ENCODE measurements at places on chromosomes 2 and 18.

DNA sequence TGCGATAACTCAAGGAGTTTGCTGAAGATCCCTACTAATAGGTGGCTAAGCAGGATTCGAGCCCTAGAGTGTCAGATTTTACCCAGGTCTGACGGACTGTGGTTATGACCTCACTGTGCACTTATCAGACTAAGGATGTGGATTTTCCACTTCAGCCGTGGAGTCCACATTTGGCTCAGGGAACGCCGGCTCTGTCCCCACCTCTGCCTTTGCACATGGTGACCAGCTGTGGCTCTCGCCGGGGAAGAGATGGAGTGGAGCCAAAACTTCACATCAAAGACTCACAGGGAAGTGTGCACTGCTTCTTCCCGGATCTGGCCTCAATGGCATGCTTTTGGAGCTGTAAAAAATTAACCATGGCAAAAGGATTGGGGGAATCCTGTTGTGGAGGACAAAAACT, 249.3 kb upstream of the APCDD1 start:
- no peak overlapping the region for H3K4me3 ChIP-seq
- no peak overlapping the region for H3K27ac ChIP-seq
- H3K27me3 ChIP-seq: no peaks in the 10 kb centered on the region

- no peaks in the 10 kb centered on the region for H3K36me3 ChIP-seq
- peaks cover 28% of the 10 kb centered on the region for H3K4me1 ChIP-seq
- no peak for DNase-seq
- peak overlapping the region; percentile 31 for H3K27ac ChIP-seq
Measured at GRCh38 chr18:2961821-2962220, 51.1 kb downstream of the LPIN2 start.

DNA sequence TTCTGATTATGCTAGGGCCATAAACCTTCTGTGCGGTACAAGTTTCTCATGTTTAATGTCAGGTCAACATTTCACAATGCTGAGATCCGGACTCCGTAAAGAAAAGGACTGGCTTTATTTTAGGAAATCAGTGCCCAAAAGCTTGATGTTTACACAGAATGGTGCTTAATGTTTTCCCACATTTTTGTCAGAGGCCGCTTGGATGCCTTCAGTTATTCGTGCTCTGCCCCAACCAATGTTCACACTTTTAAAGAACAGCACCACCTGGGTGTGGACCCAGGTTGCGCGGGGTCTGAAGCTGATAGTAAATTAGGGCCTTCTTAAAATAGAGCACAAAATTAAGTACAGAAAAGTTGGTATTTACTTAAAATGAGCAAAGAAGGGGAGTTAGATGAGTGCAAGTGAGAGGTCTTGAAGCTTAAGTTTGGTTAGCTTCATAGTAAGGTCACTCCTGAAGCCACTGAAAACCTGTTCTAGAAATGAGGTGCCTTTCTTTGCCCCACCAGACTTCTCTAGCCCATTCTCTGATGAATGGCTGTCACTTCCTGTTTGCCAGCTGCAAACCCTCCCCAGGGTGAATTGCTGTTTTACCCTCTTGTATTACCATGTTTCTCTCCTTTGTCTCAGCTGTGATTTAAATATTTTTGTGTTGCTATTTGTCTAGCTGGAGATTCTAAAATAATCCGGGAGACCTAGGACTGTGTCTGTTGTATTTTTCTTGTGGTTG, 20.5 kb downstream of the SLC3A1 start:
- H3K36me3 ChIP-seq: no peaks in the 10 kb centered on the region
- H3K4me1 ChIP-seq: peaks cover 15% of the 10 kb centered on the region
- no peak overlapping the region for H3K4me3 ChIP-seq
- H3K27me3 ChIP-seq: peaks cover 7% of the 10 kb centered on the region
- DNase-seq: no peak

DNA sequence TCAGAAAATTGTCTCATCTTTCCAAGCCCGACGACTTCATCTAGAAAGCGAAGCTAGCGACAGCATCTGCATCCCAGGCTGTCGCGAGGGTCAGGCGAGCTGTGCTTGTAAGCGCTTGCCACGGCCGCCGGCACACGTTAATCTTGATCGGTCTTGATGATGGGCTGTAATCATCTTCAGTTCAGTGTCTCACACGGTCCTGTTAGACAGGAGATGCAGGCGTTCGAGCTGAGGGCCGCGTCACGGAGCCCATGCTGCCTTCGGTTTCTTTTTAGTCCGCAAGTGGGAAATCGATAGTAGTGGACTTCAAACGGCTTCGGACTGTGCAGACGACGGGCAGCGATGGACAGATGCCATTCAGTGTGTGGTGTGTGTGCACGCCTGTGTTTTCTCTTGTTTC, 43.6 kb downstream of the ADI1 start:
- H3K27ac ChIP-seq: peak overlapping the region; percentile 44
- no peak for DNase-seq
- no peaks in the 10 kb centered on the region for H3K4me1 ChIP-seq
- H3K27me3 ChIP-seq: no peaks in the 10 kb centered on the region

- peaks cover 24% of the 10 kb centered on the region for H3K4me1 ChIP-seq
- no peak for DNase-seq
- no peaks in the 10 kb centered on the region for H3K36me3 ChIP-seq
- H3K27ac ChIP-seq: peak overlapping the region; percentile 43
- H3K27me3 ChIP-seq: no peaks in the 10 kb centered on the region
- H3K4me3 ChIP-seq: no peak overlapping the region
Measured at GRCh38 chr2:23596316-23596885, 211.4 kb downstream of the KLHL29 start.

DNA sequence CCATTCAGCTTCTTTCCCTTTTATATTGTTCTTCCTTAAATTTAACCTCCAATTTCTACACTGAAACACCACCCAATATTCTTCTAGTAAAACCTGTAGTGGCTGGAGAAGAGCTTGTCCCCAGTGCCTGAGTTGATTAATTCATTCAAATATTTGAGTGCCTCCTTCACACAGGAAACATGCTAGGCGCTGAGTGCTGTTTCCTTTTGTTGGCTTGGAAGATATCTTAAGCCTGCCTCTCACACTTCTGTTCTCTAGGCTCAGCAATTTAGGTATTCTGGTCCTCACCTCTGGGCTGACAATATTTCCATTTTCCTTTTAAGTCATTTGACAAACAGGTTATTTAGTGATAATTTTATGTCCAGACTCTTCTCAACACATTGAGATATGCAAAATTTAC, 185.4 kb downstream of the SETBP1 start:
- DNase-seq: no peak
- H3K27ac ChIP-seq: no peak overlapping the region
- no peaks in the 10 kb centered on the region for H3K27me3 ChIP-seq
- H3K36me3 ChIP-seq: no peaks in the 10 kb centered on the region
- no peak overlapping the region for H3K4me3 ChIP-seq

GRCh38 chr2:27123302-27124150, at the start of gene ABHD1:
TSS of gene ABHD1 (plus strand) at chr2:27123815. CDS start at chr2:27123949, 134 bp downstream.
- H3K36me3 ChIP-seq: no peaks in the 10 kb centered on the region
- H3K4me1 ChIP-seq: peaks cover under 1% of the 10 kb centered on the region
- H3K4me3 ChIP-seq: peak within 1 kb of the TSS; percentile 79
- DNase-seq: peak; percentile 59
- H3K27ac ChIP-seq: no peak within 1 kb of the TSS

- H3K36me3 ChIP-seq: no peaks in the 10 kb centered on the region
- H3K27ac ChIP-seq: peak overlapping the region; percentile 63
- DNase-seq: peak; percentile 47
- H3K27me3 ChIP-seq: no peaks in the 10 kb centered on the region
- no peak overlapping the region for H3K4me3 ChIP-seq
Measured at GRCh38 chr2:215833531-215834162, 179.7 kb downstream of the MREG start.

DNA sequence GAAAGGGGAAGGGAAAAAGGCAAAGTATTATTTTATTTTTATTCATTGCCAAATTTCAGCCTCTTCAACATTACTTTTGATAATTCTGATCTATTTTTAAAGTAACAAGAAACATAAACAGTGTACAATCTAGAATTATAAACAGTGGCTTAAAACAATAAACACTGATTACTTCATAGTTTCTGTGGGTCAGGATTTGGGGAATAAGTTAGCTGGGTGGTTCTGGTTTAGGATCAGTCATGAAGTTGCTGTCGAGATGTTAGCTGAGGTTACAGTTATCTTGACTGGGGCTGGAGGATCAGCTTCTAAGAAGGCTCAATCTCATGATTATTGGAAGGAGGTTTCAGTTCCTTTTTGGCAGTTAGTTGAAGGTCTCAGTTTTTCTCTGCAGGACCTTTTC, 109.2 kb downstream of the SCN2A start:
- no peak overlapping the region for H3K27ac ChIP-seq
- DNase-seq: no peak
- H3K36me3 ChIP-seq: no peaks in the 10 kb centered on the region
- H3K4me1 ChIP-seq: no peaks in the 10 kb centered on the region

DNA sequence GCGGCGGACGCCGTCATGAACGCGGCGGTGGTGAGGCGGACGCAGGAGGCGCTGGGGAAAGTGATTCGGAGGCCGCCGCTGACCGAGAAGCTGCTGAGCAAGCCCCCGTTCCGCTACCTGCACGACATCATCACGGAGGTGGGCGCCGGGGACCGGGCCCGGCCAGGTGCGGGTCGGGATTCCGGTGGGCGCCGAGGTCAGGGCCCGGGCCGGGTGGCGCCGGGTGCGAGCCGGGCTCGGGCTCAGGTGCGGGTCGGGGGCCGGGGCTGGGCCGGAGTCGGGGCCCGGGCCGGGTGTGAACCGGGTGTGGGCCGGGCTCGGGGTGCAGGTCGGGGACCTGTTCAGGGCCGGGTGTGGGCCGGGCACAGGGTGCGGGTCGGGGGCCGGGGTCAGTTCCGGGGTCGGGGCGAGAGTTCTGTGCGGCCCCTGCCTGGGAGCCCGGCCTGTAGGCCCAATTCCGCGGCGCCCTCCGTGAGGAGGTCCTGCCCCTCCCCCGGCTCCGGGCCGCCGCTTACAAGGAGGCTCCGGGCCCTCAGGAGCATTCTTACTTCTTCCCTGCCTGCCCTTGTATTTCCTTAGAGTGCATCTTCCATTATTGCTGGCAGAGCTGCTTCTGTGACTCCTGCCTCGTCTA, 447 bp downstream of the TRAF3IP1 start:
- peak; percentile 46 for DNase-seq
- no peak overlapping the region for H3K27ac ChIP-seq
- no peaks in the 10 kb centered on the region for H3K4me1 ChIP-seq

GRCh38 chr18:62164855-62165487, 21.9 kb downstream of the PIGN start:
- H3K27ac ChIP-seq: no peak overlapping the region
- no peak for DNase-seq
- no peaks in the 10 kb centered on the region for H3K36me3 ChIP-seq
- H3K4me3 ChIP-seq: no peak overlapping the region

DNA sequence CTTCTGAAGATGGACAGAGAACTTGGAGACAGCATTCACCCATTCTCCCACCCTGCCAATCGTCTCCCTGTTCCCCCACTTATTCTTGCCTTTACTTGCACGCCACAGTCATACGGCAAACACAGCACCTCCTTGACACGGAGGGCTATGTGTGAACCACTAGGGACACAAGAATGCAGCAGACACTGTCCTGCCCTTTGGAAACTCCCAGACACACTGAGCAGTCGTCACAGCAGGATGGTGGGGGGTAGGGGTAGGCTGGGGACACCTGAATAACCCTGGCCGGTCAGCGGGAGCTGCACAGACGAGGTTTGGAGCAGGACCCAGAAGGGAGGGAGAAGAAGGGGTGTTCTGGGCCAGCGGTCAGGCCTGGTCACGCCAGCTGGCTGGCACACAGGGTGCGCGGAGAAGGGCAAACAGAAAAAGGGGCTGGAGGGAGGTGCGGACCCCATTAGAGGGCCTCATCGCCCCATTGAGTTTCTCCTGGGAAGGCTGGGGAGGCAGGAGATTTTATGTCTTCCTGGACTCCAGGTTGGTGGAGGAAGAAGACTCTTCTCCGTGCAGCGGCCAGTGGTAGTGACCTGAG, 40.0 kb upstream of the FOSL2 start:
- DNase-seq: no peak
- peak overlapping the region; percentile 68 for H3K27ac ChIP-seq
- no peaks in the 10 kb centered on the region for H3K27me3 ChIP-seq
- no peak overlapping the region for H3K4me3 ChIP-seq

DNA sequence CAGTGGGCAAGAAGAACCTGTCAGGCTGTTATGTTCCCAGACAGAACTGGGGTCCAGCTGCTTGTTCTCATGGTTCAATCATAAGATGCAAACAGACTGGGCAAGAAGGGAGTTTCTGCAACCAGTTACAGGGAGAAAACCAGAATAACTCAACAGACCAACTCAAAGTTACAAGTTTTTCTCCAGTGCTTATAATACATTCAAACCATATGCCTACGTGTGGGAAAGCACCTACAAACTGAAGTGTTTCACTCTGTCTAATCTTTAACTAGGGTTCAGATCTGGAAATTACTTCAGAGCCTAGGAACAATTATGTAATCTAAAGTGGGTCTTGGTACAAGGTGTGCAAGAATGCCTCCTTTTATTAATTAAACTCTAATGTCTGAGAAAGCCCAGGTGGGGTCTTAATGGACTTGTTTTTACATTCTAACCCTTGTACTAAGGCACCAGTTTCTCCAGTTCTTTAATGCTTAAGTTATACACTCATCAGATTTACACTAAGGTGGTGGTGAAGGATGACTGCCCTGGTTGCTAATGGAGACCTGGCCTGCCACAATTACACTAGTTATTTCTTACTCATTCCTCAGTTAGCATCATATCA, 951.9 kb downstream of the TSN start:
- no peaks in the 10 kb centered on the region for H3K36me3 ChIP-seq
- no peak for DNase-seq
- H3K4me3 ChIP-seq: no peak overlapping the region
- H3K4me1 ChIP-seq: no peaks in the 10 kb centered on the region
- H3K27me3 ChIP-seq: no peaks in the 10 kb centered on the region

DNA sequence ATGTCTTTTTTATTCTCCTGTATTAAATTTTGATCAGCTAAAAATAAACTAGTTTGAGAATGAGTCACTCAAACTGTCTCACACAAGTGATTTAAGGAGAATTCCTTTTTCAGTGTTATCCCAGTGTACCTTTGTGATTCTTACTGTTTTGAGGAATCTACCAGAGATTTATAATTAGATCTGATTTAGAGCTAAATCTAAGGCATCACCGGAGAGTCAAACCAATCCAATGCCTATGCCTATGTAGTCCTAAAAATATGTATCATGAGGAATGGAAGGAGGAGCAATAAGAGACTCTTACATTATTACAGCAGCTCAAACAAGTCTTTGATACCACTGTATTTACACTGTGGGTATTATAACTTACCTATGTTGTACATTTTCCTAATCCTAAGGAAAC, 63.4 kb upstream of the CYP20A1 start:
- H3K27me3 ChIP-seq: no peaks in the 10 kb centered on the region
- DNase-seq: no peak

DNA sequence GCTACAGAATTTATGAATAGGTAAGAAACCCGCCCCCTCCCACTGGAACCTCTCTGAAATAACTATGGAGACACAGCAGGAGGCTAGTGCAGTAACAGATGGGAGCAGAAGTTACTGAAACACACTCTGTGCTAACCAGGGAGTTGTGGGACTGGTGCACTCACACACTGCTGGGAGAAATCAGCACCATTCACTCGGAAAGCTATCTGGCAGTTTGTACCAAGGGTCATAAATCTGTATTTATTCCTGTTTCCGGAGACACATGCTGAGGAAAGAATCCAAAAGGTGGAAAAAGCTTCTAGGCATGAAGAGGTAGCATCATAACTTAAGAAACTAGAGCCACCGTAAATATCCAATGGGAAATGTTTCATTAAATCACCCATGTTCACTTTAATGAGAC, 39.9 kb downstream of the TGFA start:
- H3K27ac ChIP-seq: no peak overlapping the region
- H3K27me3 ChIP-seq: no peaks in the 10 kb centered on the region
- peaks cover 13% of the 10 kb centered on the region for H3K4me1 ChIP-seq

GRCh38 chr2:137348301-137348700, 583.0 kb downstream of the THSD7B start:
- no peaks in the 10 kb centered on the region for H3K27me3 ChIP-seq
- no peaks in the 10 kb centered on the region for H3K4me1 ChIP-seq
